Brain pericyte (primary cell): ENCODE measurements at places on chromosomes 16 and 17.

GRCh38 chr16:22333457-22333994 is 36.3 kb downstream of the POLR3E start:
- no peak for DNase-seq

DNA sequence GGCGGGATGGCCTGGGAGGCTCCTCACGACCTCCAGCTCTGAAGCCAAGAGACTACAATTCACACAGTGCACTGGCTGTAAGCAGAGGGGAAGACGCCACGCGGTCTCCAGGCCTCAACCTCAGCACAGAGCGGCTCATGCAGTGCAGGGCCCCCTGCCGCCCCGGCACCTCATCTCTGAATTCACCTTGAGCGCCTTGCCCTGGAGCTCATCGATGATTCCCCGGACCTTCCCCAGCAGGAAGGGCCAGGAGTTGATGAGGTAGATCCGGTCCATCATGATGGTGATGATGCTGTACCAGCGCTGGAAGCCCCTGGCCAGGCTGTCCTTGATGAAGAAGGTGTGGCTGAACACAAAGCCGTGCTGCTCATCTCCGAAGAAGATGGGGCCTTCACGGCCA is 13.2 kb downstream of the FLCN start:
- DNase-seq = no peak

GRCh38 chr16:18983565-18984434 is at the start of gene TMC7:
TSS of gene TMC7 (plus strand) at chr16:18983934. CDS start at chr16:18984064, 130 bp downstream.
- DNase-seq = no peak

- DNase-seq = no peak
These were observed 30.8 kb upstream of the ABCA5 start for GRCh38 chr17:69357701-69358100.

GRCh38 chr17:75459246-75459589 is 2.8 kb downstream of the TMEM94 start:
- DNase-seq = no peak
